IPS DF 19.7 (cell line): ENCODE measurements at places on chromosomes 13 and 19.

DNA sequence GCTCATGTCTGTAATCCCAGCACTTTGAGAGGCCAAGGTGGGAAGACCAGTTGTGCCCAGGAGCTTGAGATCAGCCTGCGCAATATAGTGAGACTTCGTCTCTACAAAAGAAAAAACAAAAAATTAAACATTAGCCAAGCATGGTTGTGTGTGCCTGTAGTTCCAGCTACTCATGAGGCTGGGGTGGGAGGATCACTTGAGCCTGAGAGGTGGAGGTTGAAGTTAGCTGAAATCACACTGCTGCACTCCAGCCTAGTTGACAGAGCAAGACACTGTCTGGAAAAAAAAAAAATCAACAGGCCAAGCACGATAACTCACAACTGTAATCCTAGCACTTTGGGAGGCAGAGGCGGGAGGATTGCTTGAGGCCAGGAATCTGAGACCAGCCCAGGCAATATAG, 3.9 kb upstream of the S1PR2 start:
- DNase-seq = no peak

GRCh38 chr13:59494560-59494970, 669.2 kb downstream of the DIAPH3 start:
- no peak for DNase-seq

- no peak for DNase-seq
Measured at GRCh38 chr13:38366954-38367645, 17.4 kb downstream of the UFM1 start.

- no peak for DNase-seq
Measured at GRCh38 chr19:12647490-12648071, 19.0 kb downstream of the MAN2B1 start.

GRCh38 chr13:99553033-99553432, 51.8 kb downstream of the TM9SF2 start:
- DNase-seq = no peak

DNA sequence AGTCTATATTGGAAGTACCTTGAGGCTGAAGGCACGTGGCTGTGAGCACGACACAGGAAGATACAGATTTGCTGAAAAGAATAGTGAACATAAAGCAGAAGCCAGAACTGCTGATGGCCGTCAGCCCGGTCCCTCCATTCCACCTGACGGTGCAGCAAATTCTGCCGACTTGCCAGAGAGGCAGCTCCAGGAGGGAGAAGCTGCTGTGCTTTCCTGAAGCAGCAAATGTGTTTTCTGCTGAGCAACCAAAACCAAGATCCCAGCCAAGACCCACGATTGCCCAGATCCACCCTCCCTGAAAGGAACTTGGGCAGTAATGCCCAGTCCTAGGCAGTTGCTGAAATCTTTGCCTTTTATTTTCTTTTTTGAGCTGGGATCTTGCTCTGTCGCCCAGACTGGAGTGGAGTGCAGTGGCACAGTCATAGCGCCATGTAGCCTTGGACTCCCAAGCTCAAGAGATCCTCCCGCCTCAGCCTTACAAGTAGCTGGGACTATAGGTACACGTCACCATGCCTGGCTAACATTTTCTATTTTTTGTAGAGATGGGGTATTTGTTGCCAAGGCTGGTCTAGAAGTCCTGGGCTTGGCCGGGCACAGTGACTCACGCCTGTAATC, 7.0 kb upstream of the RCN3 start:
- no peak for DNase-seq

DNA sequence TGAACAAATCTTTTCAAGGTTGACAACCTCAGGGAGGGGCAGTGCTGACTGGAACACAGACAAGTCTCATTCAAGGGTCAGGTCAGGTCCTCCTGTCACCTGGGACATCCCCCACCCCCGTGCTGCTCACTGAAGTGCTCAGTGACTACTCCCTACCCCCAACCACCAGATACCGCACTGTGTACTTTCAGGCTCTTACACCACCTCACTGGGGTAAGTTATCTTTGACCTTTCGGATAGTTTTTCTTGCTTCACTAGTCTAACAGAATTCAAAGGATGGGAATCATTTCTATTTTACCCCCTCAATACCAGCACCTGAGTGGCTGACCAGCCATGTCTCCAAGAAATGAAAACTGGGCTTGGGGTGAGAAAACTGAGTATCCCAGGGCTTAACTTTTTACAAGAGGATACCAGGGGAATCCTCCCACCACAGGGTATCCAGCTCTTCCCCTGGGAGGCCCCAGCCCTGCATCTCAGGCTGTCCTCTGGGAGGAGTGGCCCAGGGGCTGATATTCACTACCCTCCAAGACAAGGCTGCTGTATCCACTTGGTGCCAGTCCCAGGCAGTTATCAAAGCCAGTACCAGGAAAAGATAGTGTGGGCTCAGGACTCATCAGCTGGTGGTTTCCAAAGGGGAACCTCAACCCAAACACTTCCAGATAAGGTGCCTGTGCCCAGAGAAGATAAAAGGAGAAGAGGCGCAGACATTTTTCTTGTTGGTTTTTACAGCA, 2.1 kb downstream of the ZNF563 start:
- no peak for DNase-seq

- no peak for DNase-seq
Measured at GRCh38 chr19:5083547-5083965, 114.6 kb downstream of the KDM4B start.

- no peak for DNase-seq
Measured at GRCh38 chr19:40609561-40610395, 8.6 kb downstream of the LTBP4 start.
